Putamen (tissue), 1 donor: ENCODE measurements at places on chromosomes 3 and 15.

DNA sequence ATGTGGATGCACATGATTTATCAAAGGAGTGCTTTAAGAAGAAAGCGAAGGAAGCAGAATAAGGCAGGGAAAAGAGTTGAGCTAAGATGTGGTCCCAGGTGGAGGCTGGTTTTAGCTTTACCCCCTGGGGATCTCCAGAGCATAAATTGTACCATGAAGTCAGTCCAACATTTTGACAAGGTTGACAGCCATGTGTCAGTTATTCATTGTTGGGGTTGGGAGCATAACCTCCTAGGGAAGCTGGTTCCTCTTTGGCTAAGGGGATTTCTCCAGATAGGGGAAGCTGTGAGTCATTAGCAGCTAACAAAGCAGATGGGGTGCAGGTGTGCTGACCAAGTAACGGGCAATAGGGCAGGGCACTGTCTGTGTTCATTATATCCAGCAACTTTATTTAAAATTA lies 123.7 kb upstream of the IGSF10 start:
- DNase-seq: no peak

- DNase-seq: no peak
Measured at GRCh38 chr3:73674280-73674679, 49.5 kb upstream of the PDZRN3 start.

- no peak for DNase-seq
Measured at GRCh38 chr15:78103406-78104118, 11.2 kb downstream of the SH2D7 start.

GRCh38 chr3:112115161-112115739 lies 17.8 kb downstream of the GCSAM start:
- DNase-seq: no peak

GRCh38 chr15:80931191-80931590 lies 58.4 kb downstream of the MESD start:
- DNase-seq: no peak

GRCh38 chr3:136919799-136920580 lies 37.8 kb upstream of the IL20RB start:
- DNase-seq: no peak

DNA sequence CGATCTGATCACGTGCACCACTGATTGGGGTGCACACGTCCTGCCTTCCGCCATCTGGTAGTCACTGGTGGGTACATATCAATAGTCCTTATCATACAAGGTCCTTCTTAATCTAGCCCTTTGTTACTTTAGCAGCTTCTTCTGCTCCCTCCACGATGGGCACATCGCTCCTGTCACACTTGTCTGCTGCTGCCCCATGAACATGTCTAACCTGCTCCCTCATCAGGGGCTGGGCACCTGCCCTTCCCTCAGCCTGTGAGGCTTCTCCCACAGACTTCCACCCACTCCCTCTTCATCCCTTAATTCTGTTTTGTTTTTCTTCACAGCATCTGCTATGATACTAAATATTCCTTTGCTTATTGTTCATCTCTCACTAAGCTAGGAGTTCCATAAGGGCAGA lies 82.5 kb downstream of the UACA start:
- no peak for DNase-seq

- DNase-seq: no peak
Measured at GRCh38 chr3:120855665-120856437, 52.2 kb upstream of the STXBP5L start.

DNA sequence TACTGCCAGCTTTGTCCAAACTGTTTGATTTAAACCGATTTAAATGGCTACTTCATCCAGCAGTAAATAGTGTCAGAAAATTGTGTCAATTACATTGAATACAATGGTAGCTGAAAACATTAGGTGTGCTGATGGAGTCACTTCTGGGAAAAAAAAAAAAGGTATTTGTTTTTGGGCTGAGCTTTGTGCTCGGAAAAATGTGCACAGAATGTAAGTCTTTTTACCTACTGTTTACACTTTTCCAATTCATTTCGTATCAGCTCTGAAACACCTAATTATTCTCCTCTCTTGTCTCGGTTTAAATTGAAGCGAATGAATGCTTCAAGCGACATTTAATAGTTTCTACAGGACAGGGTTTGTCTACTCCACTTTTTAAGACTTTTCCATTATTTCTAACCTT lies 1078.4 kb downstream of the ROBO1 start:
- DNase-seq: no peak

GRCh38 chr15:40512440-40512839 lies 41.7 kb downstream of the CHST14 start:
- no peak for DNase-seq

GRCh38 chr15:39310633-39311032 lies 270.2 kb upstream of the THBS1 start:
- DNase-seq: no peak

GRCh38 chr15:26623071-26623470 lies 149.8 kb downstream of the GABRB3 start:
- DNase-seq: no peak

- no peak for DNase-seq
Measured at GRCh38 chr15:69947394-69947793, 150.3 kb downstream of the TLE3 start.

GRCh38 chr3:187769771-187770170 lies 24.5 kb upstream of the BCL6 start:
- no peak for DNase-seq

- DNase-seq: no peak
Measured at GRCh38 chr3:110900576-110900975, 171.0 kb upstream of the NECTIN3 start.

DNA sequence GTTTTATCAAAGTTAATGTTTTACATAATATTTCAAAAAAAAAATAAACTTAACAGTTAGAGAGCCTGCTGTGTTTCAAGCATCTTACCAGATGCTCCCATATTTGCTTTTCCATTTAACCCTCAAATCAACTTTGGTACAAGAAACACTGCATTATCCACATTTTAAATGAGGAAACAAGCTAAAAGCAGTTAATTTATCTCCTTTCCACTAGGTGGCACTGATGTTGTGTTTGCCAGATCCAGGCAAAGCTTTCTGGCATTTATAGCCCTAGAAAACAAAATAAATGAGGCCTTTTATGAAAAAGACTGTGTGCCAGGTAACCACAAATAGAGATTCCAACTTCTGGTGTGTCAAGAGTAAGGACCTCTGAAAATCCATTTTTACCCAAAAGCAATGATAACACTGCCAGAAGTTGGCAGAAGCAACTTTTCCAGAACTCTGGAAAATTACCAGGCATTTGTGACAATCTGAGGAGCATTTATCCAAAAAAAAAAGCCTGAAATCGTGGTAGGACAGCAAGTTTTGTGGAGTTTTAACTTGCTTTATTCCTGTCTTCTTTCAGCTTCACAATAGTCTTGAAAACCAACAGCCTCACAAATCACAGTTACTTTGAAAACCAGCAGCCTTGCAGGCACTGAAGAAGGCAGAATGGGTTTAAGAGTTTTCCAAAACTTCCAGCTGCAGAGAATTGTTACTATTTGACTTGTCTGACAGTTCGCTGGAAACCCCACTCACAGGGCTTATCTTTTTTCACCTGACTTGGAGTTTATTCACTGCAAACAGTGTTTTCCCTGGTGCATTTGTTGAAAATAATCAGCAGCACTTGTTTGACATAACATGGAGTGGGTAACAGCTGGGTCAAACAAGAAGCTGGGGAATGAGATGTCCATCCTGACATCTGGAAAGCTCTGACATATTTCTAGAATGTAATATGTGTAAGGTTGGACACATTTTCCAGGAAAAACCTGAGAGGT lies 9.2 kb downstream of the FAM162A start:
- no peak for DNase-seq

GRCh38 chr15:79965846-79966630 lies 5.0 kb downstream of the BCL2A1 start:
- DNase-seq: no peak

DNA sequence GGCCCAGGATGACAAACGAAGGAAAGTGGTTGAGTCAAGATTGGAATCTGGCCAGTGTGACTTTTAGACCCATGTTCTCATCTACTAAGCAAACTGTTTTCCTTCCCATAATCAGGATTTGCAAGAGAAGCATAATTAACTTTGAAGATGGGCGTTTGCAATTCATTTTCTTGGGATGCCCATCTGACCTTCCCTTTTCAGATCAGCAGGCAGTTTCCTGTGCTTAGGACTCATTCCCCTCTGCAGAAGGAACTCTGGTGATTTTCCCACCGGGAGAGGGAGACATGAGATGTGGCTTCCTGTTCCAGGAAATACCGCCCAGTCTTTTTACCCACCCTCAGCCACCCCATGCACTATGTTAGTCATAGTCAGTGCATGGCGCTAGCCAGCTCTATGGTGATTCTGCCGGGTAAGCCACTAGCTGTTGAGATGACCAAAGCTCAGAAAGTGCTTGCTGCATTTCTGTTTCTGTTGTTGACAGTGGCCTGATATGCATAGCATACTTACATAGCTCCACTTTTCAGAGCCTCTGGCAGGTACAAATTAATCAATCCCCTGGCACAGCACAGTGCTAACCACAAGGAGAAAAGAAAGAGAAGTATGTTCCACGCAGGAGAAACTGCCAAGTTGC lies 129.4 kb downstream of the VGLL4 start:
- no peak for DNase-seq

DNA sequence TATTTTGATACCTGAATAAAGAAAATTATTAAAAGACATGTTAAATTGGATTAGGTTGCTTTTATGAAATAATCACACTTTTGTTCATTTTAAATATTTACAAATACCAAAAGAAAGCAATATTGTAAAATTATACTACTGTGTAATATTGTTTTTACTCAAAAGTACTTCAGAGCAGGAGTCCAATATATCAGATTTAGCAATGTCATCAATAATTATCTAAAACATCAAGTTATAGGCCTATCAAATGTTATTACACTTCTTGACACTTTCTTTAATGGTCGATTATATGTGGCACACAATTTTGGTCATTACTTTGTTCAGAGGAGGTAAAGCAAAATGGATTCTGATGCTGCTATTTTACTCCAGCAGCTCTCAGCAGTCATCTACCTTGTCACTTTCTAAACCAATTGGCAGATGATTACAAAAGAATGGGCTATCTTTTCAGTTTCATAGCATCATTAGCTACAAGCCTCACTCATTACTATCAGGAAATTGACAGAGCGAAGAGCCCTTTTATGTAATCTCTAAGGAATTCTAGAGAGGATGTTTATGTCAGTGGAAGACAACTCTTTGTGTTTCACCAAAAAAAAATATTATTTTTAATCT lies 318.6 kb downstream of the PLOD2 start:
- no peak for DNase-seq

DNA sequence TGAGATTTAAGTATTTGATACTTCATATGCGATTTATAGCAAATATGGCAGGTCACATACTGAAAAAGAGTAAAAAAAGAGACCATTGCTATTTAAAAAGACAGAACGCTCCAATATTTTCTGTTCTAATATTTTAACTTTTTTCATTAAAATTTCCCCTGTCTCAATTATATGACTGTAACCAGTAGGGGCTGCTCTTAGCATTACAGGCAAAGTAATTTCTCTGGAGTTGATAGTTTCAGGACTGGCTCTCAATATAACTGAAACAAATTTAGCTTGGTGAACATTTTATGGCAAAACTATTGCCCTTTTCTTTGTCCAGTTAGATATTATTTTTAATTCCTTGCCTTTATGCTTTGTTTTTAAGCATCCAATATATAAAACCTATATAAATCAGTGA lies 286.3 kb upstream of the ROBO2 start:
- no peak for DNase-seq

DNA sequence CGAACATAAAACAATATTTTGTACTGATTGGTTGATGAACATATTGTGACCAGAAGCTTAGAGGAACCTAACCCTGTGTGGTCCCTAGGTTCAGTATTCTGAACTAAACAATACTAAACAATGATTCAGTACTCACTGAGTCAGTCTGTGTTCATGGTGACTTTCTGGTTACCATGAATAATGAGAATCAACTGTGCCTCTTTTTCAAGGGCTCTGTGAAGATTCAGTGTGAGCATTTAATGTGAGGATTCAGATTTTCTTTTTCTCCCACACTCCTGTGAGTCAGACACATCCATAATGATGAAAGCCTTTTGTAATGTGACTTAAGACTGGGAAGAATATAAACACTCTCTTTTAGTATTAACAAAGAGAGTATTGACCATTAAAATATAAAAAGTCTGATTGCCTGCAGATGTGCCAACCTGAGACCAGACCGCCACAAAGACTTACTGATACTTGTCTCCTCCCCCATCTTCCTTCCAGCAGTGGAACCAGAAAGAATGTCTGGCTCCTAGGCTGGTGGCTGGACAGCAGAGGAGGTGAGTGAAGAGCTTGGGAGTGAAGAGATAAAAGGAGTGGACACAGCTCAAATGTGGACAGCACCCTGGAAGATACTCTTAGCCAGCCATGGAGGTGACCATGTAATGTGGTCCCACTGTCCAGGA lies 17.6 kb upstream of the ACTL6A start:
- peak; percentile 28 for DNase-seq

DNA sequence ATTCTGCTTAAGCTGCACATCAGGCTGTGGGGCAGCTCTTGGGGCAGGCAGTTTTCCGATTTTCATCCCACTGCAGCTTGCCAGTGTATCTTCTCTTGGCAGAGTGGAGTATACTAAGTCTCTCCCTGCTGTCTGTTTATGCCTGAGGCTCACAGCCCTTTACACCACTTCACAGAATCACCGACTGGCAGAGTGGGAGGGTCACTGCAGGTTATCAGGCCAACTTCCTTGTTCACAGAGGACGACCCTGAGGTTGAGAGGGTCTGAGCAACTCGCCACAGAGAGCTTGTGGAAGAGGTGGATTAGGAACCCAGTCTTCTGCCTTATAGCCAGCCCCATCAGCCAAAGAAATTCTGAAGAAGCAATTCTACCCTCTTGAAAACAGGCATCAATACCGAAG lies 30.9 kb downstream of the KIF9 start:
- no peak for DNase-seq

GRCh38 chr15:85757073-85757938 lies 37.4 kb downstream of the KLHL25 start:
- no peak for DNase-seq

DNA sequence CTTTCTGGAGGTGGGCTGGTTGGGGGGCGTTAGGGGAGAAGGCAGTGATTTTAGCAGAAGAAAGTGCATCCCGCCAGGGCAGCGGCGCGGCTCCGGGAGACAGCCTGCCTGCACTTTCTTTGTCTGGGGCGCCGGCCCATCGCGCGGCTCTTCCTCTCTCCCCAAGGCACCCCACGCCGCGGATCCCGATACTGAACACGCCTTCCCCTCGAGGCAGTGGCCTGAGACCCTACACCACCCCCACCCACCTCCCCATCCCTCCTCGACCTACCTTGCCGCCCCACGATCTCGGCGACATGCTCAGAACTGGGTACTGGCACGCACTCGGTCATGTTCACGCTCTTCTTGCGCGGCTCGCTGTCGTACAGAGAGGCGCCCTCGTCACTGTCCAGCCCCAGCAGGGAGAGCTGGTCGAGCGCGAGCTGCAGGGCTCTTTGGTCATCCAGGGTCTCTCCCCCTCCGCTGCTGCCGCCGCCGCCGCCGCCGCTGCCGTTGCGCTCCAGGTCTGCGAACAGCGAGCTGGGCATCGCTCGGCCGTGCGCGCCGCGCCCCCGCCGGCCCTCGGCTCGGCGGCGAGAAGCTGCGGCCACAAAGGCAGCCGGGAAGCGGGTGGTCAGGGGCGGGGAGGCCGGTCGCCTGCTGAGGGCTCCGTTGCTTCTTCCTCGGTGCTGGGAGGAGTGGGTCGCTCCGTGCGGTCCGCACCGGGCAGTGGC lies 483 bp downstream of the MEX3B start:
- DNase-seq: peak; percentile 53
